Activated CD4-positive, alpha-beta memory T cell treated with anti-CD3 and anti-CD28 coated beads, Interleukin-2, amount 10 ng/mL, durations not matched to agents 7 days and 5 days (primary cell): ENCODE measurements at places on chromosomes 3 and 15. TPM values are rescaled to one million over a fixed set of nuclear protein-coding genes. Genes with fewer than 3 reads are reported as not detected.

IL20RB gene
- 1.6 TPM for total RNA-seq

RGMA gene
- total RNA-seq, result 0.23 TPM

RFT1 gene
- total RNA-seq, result 27.6 TPM

LEKR1 gene
- 1.4 TPM for total RNA-seq

CKMT1A gene
- not detected for total RNA-seq

NR2E3 gene
- total RNA-seq, result not detected

AADAC gene
- total RNA-seq, result not detected

WDR5B gene
- total RNA-seq, result 5.5 TPM

ZBTB38 gene
- total RNA-seq, result 39.6 TPM

C3orf85 gene
- total RNA-seq, result not detected

PFN2 gene
- total RNA-seq, result 0.58 TPM

RTP3 gene
- not detected for total RNA-seq

AHSG gene
- total RNA-seq, result not detected

NDN gene
- 1.7 TPM for total RNA-seq

SOX2 gene
- not detected for total RNA-seq

AMOTL2 gene
- not detected for total RNA-seq

PSTPIP1 gene
- 181 TPM for total RNA-seq

MED12L gene
- 1.6 TPM for total RNA-seq

BMF gene
- total RNA-seq, result 30.2 TPM

SLC2A2 gene
- total RNA-seq, result not detected

MANF gene
- total RNA-seq, result 143 TPM

UROC1 gene
- total RNA-seq, result not detected

LOXL1 gene
- total RNA-seq, result 10.9 TPM
